ENCODE measurements at places on chromosomes 6 and 20.

DNA sequence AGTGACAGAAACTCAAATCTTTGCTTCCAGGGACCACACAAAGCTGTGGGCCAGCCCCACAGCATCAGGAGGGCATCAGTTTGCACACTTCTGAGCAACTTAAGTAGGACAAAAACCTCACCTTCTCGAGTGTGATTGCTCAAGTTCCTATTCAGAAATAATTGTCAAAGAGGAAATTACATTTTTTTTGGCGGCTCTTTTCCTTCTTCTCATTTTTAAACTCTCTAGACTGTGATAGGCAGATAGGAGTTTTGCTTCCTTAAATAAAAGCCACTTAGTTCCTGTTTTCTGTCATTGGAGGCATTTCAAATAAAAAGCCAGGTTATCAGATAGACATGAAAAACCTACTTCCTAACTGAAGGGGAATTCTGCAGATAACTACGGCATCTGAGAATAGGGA lies 11.2 kb upstream of the TAGAP start:
- DNase-seq, result no peak

DNA sequence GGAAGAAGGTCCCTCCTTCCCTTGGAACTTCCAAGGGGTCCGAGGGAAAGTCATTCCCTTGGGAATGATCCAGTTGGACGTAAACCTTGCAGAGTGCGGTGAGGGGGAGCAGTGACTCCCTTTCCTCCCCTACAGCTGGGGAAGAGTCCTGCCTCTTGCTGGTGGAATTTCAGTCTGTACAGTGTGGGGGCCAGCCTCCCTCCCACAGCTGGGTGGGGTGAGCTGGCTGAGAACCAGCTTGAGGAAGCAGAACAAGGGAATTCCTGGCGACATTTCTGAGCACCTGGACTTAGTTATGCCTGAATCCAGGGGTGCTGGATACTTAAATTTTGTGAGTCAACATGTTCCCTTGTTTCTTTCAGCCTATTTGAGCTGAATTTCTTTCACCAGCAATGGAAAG lies 152.0 kb downstream of the ANKRD60 start:
- peak; percentile 49 for DNase-seq

DNA sequence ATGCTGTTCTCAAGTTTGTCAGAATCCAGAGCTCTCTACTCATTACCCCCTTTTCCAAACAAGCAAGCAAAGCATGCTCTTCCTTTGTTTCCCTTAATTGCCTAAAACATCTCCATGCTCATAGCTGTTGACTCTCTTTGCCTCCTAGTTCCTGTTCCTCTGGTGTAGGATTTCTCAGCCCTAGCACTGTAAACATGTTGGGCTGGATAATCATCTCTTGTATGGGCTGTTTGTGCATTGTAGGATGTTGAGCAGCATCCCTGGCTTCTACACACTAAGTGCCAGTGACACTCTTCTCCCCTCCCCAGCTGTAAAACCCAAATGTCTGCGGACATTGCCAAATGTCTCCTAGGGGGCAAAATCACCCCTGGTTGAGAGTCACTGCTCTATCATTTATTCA lies 14.0 kb downstream of the PPARD start:
- no peak for DNase-seq

DNA sequence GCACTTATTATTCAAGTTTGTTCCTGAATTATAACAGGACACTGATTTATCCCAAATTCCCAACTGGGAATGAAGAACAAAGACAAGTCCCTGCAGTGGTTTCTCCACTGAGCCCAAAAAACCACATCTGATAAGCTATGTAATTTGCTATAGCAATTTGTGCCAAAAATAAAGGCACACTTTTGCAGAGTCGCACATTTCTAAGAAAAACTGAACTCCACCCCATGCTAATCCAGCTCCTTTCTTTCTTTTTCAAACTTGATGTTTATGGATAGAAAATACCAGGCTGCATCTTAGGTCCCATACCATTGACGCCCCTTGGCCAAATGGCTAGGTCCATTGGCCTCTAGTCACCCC lies 170.2 kb upstream of the CITED2 start:
- no peak for DNase-seq

DNA sequence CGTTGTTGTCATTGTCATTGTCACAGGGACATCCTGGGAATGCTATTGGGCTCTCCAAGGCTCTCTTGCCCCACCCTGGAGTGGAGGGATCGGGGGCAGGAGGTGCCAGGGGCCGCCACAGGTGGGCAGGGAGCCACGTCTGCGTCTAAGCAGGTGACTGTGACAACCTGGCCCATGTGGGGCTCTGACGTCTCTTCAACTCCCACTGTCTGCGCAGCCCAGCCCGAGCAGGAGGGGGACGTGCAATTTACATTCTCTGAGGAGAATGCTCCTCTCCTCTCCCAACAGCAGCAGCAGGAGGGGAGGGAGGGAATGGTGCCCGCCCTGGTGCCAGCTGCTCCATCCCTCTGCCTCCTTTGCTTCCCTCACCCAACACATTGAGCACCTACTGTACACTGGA lies 50.1 kb downstream of the GRM4 start:
- no peak for DNase-seq

DNA sequence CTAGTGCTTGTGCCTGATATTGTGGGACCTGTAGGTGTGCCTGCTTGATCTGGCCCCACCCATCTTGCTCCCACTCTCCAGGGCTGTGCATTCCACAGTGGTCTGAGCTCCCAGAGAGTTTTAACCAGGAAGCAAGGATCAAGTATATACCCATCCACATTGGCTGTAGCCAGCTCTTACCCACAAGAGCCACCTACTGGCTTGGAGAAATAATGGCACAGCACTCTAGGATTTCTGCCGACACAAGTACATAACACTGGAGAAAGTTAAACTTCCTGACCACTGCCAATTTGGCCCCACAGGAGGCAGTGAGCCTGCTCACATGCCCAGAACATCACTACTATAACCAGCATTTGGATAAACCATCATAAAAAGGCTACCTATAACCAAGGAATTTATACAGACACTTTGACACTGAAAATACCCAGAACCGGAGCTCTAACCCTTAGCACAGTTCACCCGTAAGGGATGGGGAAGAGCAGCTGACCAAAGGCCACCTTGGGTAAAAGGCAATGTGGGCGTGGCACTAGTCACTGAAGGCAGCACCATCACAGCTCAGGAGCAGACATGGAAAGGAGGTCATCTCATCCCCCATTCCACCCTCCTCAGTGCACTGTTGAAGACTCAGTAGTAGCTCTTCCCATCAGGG lies 440.4 kb downstream of the BTBD3 start:
- no peak for DNase-seq

DNA sequence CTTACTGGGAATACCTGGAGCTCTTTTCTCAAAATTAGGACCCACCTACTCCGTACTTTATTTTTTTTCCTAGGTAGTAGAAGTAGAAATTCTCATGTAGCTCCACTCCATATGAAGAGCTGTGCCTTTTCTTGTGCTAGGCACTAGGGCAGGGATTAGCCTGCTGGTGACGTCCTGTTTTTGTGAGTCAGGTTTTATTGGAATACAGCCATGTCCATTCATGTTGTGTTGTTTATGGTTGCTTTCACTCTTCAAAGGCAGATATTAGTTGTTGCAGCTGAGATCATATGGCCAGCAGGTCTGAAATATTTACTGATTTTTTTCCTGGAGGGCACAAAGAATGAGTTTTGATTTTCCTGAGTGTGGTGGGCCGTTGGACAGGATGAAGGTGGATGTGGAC lies 20.5 kb downstream of the XRN2 start:
- no peak for DNase-seq

DNA sequence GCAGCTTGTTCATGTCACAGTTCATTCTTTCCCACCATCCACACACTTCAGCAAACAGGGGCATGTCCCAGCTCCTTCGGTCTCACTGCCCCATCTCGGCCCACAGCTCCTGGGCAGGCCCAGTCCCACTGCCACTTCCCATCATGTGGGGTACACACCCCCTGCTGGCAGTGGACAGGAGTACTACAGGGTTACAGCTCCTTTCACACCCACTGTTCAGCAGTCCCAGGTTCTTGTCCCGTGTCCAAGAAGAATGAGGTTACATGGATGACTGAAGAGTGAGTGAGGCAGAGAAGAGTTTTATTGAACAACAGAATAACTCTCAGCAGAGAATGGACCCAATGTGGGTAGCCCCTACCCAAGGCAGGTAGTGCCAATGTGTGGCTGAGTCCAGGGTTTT lies 77.8 kb upstream of the SMLR1 start:
- DNase-seq, result no peak

GRCh38 chr6:151018911-151019782 lies 153.6 kb downstream of the MTHFD1L start:
- DNase-seq, result no peak

GRCh38 chr6:150987371-150987828 lies 121.9 kb downstream of the MTHFD1L start:
- no peak for DNase-seq
